ENCODE measurements at places on chromosomes 16 and 17. TPM values are rescaled to one million over a fixed set of nuclear protein-coding genes. Genes with fewer than 3 reads are reported as not detected.

KRT34 gene
- total RNA-seq: not detected

SPECC1 gene
- total RNA-seq: 35.6 TPM

- no peaks in the 10 kb centered on the region for H3K27me3 ChIP-seq
- no peak for DNase-seq
- no peak overlapping the region for H3K27ac ChIP-seq
- peaks cover 18% of the 10 kb centered on the region for H3K36me3 ChIP-seq
These were observed 139.5 kb downstream of the BCAS3 start for GRCh38 chr17:60817192-60817591.

DNA sequence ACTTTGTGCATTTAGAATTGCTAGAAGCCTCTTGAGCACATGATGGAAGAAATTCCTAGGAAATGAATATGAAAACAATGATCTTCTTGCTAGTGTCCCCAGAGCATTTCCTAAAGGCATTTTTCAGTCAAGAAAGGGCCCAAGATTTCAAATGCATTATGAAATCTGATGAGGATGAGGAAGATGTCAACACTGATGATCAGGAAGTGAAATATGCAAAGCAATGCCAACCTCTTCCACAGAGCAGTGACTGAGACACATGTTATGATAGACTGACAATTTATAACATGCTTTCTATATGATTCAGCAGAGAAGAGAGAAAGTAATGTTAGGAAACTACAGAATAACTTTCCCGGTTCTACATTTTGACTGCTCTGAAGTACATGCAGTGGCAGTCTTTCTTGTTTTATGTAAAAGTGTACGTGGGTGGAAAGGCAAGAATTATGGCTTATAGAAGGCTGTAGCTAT lies 859.1 kb upstream of the GOT2 start:
- no peak for DNase-seq
- H3K27me3 ChIP-seq: peaks cover 2% of the 10 kb centered on the region
- H3K36me3 ChIP-seq: no peaks in the 10 kb centered on the region
- peaks cover 5% of the 10 kb centered on the region for H3K4me1 ChIP-seq
- H3K4me3 ChIP-seq: no peak overlapping the region

Data from mesothelial cell of epicardium (in vitro differentiated cells).